Choroid plexus epithelial cell (primary cell): ENCODE measurements at places on chromosomes 4 and X.

- peak; percentile 90 for DNase-seq
These were observed 57.8 kb upstream of the FAM47B start for GRCh38 chrX:34884817-34885216.

DNA sequence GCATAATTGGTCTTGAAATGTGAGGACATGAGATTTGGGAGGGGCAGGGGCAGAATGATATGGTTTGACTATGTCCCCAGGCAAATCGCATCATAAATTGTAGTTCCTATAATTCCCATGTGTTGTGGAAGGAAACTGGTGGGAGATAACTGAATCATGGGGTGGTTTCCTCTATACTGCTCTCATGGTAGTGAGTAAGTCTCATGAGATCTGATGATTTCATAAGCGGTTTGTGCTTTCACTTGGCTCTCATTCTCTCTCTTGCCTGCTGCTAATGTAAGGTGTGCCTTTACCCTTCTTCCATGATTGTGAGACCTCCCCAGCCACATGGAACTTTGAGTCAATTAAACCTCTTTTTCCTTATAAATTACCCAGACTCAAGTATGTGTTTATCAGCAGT, 2595.9 kb downstream of the PCDH7 start:
- no peak for DNase-seq

DNA sequence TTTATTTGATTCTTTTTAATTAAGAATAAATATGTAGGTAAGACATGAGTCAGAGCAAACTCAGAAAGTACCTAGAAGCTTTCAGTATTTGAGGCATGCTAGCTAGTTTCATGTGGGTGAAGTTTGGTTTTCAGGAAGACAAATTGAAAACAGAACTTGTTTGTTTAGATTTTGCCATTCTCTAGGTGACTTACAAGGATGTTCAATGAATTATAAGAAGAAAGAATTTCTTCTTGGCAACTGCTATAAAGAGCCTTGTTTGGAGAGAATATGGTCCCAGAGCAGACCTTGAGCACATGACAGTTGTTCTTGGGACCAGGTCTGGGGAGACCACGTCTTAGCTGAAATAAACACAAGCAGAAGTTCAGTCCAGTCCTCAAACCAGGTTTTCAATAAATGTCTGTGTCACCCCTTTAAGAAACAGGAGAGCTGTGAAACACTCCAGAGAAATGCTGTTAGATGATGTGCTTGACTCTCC, 38.0 kb upstream of the IL21 start:
- DNase-seq = no peak

GRCh38 chr4:61671599-61671998, 471.5 kb downstream of the ADGRL3 start:
- no peak for DNase-seq

GRCh38 chr4:69843932-69844331, 16.0 kb downstream of the SULT1E1 start:
- DNase-seq = no peak

DNA sequence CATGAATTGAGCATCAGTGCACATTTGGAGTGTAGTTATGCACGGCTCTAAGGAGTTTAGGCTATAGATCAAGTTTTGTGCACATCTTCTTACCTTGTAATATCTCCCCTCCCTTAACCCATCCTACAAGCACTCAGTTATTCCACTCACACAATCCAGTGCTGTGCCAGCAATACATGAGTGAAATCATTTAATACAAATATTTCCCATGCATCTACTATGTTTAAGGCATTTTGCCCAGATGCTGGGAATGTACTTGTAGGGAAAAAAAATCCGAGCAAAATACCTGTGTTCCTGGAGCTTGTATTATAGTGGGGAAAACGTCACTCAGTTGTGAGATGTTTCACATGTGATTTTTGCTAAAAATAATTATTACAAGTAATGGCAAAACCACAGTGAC, 191.6 kb upstream of the LDB2 start:
- no peak for DNase-seq
